ENCODE measurements at places on chromosomes 4 and X.

DNA sequence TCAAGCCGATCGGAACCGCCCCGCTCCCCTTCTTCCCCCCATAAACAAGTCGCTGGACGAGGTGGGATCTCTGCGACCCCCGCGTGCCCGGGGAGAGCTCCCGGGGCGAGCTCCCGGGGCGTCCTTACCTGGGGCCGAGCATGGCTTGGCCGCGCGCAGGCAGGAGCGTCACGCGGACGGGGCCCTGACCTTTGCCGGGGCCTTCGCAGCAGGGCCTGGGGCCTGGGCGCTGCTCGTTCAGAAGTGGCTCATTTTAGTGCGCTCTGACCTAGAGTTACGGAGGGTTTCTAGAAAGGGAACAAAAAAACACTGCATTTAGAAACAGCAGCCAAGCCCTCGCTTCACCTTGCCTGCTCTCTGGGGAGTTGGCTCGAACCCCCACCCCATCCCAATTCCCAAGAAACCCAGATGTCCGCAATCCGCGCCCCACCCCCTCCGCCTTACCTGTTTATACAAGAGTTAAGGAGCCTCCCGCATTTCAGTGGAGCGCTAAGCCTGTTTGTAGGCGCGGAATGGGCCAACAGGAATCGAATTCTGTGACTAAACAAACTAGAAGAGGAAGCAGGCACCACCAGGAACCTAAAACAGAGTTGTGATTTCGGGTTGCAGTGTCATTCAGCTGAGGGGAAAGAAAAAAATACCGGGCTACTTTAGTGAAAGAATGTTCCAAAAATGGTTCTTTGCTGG lies 814 bp upstream of the RBM47 start:
- DNase-seq: peak; percentile 73

DNA sequence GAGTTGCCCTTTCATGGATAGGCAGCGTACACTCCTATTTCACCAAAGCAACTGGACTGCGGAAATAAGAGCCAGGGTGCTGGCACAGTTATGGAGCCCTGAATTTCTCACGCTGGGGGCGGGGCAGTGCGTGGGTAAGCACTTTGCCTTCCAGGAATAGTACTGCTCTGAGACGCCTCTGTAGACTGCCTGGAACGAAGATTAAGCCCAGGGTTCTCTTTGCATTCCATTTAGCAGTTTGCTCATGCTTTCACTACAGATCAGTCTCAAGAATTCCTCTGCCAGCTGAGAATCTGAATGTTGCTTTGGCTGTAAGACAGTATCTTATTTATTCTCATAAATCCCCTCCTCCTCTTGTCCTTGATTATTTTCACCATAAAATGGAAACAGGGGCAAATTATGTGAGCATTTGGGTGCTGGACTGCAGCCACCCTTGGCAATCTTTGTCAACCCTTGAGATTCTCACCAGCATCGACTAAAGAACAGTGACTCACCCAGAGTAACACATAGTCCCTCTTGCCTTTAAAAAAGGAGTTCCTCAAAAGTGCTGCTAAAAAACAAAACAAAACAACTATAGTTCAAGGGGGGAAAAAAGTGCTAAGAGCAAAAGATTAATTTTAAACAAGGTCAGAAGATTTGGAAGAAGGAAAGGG lies 88.9 kb upstream of the CITED1 start:
- DNase-seq: no peak

DNA sequence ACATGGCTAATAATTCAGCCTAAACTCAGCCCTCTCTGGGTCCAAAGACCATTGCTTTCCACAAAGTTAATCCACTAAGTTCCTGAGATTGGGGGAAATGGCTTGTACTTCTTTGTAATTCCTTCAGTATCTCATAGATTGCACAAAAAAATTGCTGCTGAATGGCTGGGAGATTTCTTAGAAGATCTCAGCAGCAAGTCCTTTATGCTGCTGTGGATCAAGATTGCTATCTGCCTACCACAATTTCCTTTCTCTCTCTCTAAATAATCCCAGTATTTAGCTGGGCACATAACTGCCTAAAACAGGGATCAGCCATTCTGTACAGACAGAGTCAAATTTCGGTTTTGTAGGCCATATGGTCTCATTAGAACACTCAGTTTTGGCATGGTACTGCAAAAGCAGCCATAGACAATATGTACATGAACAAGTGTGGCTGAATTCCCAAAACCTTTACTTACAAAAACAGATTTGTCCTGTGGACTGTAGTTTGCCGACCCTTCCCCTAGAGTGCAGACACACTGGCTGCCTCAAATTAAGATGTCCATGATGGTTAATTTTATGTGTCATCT lies 18.5 kb upstream of the HOPX start:
- DNase-seq: no peak

DNA sequence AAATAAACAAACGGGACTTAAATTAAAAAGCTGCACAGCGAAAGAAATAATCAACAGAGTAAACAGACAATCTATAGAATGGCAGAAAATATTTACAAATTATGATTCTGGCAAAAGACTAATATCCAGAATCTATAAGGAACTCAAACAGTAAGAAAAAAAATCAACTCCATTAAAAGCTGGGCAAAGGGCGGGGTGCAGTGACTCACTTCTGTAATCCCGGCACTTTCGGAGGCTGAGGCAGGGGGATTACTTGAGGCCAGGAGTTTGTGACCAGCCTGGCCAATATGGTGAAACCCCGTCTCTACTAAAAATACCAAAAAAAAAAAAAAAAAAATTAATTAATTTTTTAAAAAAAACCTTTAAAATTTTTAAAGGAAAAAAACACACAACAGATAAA lies 109.0 kb downstream of the ATP11C start:
- no peak for DNase-seq

- no peak for DNase-seq
Measured at GRCh38 chr4:107825072-107825824, 516 bp downstream of the SGMS2 start.

GRCh38 chrX:108439426-108439942 lies at the start of gene COL4A5:
COL4A5 (plus strand) TSS chrX:108439838; CDS start chrX:108440126, 288 bp downstream.
- no peak for DNase-seq

DNA sequence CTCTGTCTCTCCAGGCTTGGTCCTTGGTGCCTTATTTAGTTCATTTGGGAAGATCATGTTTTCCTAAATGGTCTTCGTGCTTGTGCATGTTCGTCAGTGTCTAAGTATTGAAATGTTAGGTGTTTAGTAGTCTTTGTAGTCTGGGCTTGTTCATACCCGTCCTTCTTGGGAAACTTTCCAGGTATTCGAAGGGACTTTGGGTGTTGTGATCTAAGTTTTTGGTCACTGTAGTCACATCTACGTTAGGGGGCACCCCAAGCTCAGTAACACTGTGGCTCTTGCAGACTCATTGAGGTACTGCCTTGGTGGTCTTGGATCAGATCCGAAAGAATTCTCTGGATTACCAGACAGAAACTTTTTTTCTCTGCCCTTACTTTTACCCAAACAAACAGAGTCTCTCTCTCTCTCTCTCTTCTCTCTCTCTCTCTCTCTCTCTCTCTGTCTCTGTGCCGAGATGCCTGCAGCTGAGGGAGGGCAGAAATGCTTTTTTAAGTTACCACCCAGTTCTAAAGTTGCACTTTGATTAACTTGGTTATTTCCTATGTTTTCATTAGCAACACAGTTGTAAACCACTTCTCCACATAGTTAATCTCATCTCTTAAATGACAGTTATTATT lies 67.6 kb upstream of the SLC7A3 start:
- DNase-seq: no peak

- no peak for DNase-seq
Measured at GRCh38 chr4:186878203-186878776, 154.6 kb upstream of the FAT1 start.

DNA sequence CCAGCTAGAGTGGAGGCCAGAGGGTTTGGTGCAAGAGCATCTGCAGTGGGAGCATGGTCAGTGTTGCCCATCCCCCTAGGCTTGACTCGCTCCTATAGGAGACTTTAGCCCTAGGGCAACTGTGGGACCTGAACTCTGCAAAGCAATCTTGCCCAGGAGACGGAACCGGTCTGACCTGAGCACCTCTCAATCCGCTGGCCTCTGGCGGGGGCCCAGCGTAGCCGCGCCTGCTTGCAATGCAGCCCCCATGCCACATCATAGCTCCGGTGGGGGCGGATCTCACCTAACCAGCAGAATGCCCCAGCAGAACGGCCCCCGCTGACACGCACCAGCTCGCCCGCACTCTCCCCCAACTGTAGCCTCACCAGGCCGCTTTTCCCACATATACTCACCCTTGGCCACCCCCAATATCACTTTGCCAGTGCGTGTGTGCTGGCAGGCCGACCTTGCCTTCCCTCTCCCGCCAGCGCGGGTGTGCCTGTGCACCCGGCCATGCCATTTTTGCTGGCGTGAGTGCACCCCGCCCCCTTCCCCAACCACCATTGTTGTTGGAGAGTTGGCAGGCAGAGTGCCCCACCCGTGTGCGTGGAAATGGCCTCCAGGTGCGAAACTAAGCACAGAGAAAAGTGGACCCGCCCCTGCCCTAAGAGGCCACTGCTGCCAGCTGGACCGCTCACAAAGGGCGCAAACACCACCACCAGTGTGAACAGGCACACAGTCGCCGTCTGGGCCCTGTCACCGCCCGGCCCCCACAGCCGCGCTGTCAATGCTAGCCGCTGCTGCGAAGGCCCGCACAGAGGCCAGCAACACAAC lies 5.8 kb downstream of the BEX4 start:
- no peak for DNase-seq

- DNase-seq: no peak
Measured at GRCh38 chrX:20529301-20529700, 262.6 kb upstream of the RPS6KA3 start.

DNA sequence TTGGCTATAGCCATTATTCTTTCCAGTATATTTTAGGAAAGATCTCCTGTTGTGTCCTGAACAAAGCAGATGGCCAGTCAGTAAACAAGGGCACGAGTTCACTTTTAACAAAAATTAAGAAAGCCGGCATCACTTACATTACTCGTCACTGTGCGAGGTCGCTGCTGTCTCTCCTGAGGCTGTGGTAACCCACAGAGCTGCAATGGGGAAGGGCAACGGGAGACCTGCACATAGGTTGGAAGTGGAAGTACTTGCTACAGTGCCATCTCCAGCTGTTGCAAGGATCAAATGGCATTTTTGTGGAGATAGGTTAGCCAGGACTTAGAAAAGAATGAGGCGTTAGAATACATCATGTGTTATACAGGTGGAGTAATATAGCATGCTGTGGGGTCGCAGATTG lies 132.2 kb downstream of the KLHL8 start:
- DNase-seq: no peak

DNA sequence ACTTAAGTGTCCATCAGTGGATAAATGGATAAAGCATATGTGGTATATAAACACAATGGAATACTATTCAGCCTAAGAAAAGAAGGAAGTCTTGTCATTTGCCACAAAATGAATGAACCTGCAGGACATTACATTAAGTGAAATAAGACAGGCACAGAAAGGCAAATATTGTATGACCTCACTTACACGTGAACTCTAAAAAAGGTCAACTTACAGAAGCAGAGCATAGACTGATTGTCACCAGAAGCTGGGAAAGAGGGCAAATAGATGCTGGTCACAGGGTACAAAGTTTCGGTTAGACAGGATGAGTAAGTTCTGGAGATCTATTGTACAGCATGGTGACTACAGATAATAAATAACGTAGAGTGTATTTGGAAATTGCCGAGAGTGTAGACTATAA lies 247.7 kb downstream of the RAB28 start:
- DNase-seq: no peak

GRCh38 chr4:168566726-168567125 lies 69.9 kb downstream of the PALLD start:
- DNase-seq: no peak

- no peak for DNase-seq
Measured at GRCh38 chr4:53620956-53621355, 29.7 kb upstream of the LNX1 start.

- DNase-seq: no peak
Measured at GRCh38 chr4:5259471-5259870, 208.2 kb downstream of the STK32B start.

GRCh38 chrX:130857207-130857606 lies 45.8 kb downstream of the ENOX2 start:
- peak; percentile 16 for DNase-seq

- no peak for DNase-seq
Measured at GRCh38 chrX:134115270-134115669, 121.7 kb upstream of the CCDC160 start.

DNA sequence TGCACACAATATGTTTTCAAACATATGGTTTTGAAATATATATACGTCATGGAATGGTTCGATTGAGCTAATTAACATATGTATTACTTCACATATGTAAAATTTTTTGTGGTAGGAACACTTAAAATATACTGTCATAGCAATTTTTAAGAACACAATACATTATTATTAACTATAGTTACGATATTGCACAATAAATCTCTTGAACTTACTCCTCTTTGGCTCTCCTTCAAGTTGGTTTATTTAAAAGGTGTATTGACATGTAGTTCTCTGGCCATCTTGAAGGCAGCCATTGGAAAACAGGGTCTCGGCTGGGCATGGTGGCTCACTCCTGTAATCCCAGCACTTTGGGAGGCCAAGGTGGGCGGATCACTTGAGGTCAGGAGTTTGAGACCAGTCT lies 53.8 kb downstream of the CASP3 start:
- DNase-seq: no peak

DNA sequence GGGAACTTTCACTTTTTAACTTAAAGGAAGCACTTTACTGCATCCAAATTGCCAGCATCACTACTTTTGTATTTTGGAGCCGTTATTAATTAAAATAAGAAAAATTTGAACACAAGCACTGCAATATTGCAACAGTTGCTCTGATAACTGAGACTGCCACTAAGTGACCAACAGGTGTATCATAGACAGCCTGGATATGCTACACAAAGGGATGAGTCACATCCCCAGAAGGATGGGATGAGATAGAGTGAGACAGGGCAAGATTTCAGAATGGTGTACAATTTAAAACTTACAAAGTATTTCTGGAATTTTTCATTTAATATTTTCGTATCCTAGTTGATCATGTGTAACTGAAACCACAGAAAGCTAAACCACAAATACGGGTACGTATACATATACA lies 204.1 kb downstream of the MAPK10 start:
- no peak for DNase-seq
